Smooth muscle cell of the brain vasculature (primary cell): ENCODE measurements at places on chromosomes 2 and 18.

GRCh38 chr2:151459358-151459757, 49.7 kb downstream of the RIF1 start:
- DNase-seq, result no peak

- no peak for DNase-seq
Measured at GRCh38 chr2:33344230-33344629, 132.2 kb upstream of the RASGRP3 start.

GRCh38 chr2:200428961-200429665, 80.8 kb downstream of the KCTD18 start:
- DNase-seq, result no peak

DNA sequence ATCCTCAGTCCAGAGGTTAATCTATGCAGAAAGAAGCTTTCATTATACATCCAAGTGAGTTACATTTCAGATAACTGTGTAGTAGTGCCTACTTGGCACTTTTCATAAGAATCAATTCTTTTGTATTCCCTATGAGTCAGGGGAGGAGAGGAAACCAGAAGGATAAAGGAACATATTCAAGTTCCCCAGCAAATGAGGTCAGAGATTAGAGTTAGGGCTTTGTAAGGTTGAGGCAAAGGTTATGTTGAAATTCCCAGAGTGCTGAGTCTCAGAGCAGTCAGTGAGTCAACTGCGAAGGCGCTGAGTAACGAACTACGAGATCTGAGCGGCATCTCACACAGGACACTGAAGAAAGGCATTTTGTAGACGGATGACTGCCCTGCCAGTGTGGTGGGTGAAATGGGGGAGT, 25.1 kb upstream of the ME2 start:
- DNase-seq, result no peak
